ENCODE measurements at places on chromosomes 6 and 20. TPM values are rescaled to one million over a fixed set of nuclear protein-coding genes. Genes with fewer than 3 reads are reported as not detected.

DNA sequence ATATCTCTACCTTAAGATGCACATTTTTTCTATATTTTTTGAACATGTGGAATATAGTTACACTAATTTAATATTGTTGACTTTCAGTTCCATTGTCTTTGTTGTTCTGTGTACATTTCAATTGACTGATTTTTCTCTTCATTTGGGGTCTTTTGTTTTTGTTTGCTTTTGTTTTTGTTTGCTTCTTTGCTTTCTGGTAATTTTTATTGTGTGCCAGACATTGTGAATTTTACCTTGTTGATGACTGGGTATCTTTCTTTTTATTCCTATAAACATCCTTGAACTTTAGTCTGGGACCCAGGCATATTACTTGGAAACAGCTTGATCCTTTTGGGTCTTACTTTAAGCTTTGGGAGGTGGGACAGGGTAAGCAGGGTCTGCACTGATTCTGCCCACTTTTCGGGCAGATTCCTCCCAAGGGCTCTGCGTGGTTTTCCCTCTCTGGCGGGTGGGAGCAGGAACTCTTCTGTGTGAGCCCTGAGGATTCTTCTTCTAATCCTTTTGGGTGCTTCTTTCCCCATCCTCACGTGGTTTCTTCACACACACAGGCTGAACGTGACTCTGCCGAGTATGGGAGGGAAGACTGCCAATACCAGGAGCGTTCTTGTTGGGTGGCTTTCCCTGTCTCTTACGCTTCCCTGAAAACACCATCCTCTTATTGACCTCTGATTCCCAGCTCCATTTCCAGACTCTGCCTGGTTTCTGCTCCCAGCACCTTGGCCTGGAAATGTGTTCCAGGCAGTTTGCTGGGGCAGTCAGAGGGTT is 200.5 kb downstream of the ARID1B start:
- peak; percentile 68 for DNase-seq

DNA sequence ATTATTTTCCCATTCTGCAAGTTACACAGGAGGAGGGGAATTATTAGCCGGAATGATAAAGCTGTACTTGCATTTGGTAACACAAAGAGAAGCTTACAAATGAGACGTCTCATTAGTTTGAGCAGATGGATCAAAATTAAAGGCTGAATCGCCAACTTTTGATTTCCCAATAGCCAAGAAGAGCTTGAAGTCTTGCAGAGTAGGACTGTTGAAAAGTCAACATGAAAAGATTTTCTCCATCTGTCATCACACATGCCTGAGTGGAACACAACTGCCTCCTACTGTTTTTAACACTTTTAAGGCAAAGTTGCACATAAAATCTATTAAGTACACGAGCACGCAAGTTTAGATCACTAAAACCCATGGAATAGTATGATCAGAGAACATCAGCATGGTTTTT is 176.2 kb downstream of the ASCC3 start:
- DNase-seq: no peak

DNA sequence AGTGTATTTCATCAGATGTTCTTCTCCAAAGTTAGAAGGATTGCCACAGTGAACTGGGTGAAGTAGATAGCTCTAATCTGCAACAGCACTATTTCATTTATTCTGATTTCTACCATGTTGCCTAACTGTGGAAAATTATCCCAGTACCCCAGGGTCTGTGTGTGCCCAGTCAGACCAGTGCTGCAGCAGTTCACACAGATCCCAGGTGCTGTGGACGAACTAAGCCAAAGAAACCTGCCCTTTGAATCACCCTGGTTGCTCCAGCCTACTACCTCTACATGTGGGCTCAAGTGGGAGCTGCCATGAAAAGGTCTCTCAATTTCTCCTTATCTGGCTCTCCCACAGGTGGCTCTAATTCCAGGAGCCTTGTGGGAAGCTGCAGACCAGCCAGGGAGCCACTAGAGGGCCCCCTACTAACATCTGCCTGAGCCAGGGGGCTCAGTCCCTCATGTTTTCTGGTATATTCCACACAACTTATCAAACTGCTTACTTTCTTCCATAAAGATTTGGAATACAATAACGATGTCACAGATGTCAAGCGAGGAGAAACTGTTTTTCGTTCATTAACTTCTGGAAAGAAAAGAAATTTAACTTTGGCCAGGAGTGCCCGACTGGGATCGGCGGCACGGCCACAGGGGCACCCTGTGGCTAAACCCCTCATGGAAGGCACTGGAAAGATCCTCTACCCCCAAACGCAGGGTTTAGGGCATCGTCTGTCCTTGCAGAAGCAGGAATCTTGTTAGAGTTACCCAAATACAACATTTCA is 31.6 kb upstream of the LY86 start:
- DNase-seq: peak; percentile 32

GRCh38 chr6:159555082-159555875 is 137.8 kb downstream of the SOD2 start:
- no peak for DNase-seq

GRCh38 chr6:3650959-3651697 is 100.4 kb downstream of the PXDC1 start:
- no peak for DNase-seq

DNA sequence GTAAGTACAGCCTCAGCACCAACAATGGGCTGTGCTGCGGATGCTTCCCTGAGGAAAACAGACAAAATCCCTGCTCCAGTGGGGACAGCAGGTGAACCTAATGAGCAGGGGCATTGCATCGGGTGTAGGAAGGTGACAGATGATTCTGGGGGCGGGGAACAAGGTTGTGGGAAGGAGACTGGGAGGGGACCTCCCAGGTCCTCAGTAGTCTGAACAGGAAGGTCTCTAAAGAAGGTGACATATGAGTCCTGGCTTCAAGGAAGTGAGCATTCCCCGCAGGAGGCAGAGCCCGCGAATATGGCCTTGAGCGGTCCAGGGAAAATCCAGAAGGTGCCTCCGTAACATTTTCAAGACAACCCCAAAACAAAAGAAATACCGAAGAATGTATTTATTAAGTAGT is 19.4 kb downstream of the ULBP1 start:
- no peak for DNase-seq

DNA sequence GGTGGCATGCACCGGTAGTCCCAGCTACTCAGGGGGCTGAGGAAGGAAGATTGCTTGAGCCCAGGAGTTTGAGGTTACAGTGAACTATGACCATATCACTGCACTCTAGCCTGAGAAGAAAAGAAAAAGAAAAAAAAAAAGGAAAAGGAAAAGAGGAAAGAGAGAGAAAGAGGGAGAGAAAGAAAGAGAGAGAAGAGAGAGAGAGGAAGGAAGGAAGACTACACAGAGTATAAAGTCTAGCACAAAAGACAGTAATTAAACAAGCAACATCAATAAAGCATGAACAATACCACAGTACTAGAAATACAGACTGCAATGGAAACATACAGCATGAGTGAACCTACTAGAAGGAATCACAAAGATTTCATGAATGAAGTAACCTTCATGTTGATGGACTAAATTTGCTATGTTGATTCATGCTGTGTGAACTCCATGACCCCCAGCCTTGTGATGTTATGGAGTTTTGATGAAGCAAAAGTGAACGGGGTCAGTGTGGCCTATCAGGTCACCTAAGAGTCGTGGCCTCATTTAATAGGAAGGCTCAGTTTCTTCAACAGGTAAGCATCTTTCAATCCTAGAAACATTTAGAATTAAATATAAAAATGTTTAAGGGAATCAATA is 57.6 kb downstream of the NUDT3 start:
- DNase-seq: peak; percentile 31

DNA sequence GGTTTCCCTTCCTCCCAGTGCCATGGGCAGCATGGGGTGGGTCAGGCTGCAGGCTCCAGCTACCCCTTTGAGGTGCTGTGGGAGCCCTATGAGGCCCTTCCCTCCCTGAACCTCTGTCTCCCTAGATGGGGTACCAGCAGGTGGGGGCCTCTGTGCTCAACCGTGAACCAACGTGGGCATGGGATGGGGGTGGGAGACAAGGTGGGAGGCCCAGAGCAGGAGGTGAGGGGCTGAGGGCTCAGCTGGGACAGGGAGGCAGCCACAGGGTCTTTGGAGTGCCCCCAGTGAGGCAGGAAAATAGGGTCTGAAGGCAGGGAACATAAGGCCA is 33.3 kb downstream of the SUN5 start:
- DNase-seq: no peak

GRCh38 chr20:38657390-38657789 is 55.8 kb downstream of the ARHGAP40 start:
- DNase-seq: no peak

DNA sequence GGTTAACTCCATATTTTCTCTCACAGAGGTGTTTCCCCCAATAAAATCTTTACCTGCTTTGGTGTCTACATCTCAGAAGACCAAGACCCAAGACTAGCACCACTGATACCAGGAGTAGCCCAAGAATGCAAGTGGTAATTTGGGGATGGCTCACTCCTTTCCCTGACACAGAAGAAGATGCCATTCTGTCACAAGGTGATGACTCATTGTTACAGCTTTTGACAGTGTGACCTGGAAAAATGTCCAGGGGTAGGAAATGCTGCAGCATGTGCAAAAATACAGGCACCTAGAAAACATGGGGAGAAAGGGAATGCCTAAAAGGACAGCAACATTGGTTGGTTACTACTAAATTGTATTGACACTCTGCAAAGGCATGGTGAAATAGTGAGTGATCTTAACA is 254.0 kb upstream of the GJE1 start:
- DNase-seq: peak; percentile 23

GRCh38 chr6:158808941-158809678 is 10.1 kb downstream of the EZR start:
- DNase-seq: peak; percentile 88

DNA sequence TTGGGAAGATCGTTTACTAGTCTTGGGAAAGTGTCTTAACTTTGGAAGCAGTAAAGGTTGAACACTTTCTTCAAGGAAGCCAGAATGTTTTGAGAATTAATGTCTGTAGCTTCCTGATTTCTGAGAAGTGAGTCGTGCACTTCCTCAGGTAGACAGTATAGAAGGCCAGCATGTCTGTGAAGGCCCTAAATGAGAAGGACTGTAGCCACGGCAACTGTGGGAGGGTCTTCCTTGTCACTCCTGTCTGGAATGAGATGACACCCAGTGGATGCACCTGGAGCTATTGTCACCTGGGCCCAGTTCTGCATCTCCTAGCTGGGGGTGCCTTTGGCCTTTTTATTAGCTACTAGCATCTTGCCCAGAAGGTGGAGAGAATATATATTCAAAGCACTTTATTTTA is 8.8 kb downstream of the STX16 start:
- DNase-seq: peak; percentile 41

DNA sequence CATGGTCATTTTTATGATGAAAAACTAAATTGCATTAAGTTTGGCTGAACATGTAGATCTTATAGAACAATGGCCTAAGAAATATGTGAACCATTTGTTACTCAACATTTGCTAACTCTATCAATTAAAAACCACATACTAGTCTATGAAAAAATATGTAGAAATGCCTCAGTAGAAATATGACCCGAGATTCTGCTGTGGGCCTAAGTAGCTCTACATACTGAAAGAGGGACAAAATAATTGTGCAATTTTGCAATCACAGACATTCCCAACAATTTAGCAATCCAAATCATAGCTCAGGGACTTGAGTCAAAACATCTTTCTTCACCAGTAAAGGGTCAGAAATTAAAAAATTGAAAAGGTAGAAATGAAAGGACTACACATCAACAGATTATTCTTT is 619.0 kb downstream of the FRK start:
- DNase-seq: no peak

- DNase-seq: peak; percentile 50
Measured at GRCh38 chr20:63706852-63707557, 771 bp downstream of the ARFRP1 start.

DNA sequence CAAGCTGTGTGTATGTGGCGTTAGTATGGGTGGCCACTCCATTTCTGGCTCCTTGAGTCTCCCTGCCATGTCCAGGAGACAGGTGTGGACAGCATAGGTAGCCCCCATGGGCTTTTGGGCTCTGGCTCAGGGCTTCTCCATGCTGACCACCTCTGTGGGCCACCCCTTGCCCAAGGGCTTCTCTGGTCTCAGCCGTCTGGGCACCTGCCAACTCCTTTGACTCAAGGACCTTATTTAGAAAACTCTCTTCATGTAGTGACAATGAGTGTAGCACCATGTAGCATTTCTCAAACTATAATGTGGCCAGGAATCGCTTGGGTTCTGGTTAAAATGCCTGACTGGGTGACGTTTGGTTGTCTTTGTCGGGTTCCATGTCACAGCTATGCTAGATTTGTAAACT is 5.1 kb upstream of the GTSF1L start:
- no peak for DNase-seq

- peak; percentile 70 for DNase-seq
Measured at GRCh38 chr6:133973109-133973971, 20.3 kb downstream of the TBPL1 start.

GRCh38 chr6:73372516-73372915 is 2.8 kb upstream of the OOEP start:
- DNase-seq: no peak

- DNase-seq: peak; percentile 32
Measured at GRCh38 chr6:36039112-36039511, 11.5 kb downstream of the MAPK14 start.

DNA sequence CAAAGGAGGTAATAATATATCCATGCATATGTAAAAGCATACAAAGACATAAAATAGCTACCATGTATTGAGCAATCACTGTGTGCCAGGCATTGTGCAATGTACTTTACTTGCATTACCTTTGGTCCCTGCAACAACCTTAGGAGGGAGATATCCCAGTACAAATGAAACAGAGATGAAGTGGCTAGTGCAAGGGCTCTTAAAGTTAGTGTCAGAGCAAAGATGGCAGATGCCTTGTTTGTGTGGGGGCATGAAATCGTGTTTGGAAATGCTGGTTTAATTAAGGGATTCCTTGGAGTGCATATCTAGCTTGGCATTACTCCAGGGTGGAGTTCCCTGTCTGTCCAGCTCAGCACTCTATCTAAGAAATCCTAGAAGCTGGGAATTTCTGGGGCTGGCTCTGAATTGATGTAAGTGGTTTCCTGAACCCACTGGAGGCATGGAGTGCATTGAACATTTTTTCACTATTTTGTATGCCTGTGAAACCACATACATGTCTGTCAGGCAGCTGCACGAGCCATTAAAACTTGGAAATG is 9.8 kb downstream of the PAQR8 start:
- peak; percentile 24 for DNase-seq

Gene SPATA2
- total RNA-seq: 5.7 TPM

Gene PTGIS
- total RNA-seq: 7.1 TPM

Gene DUSP15
- total RNA-seq: not detected

Gene VGLL2
- 0.17 TPM for total RNA-seq

Gene DYNLT2
- total RNA-seq: 0.35 TPM

Gene GMNN
- total RNA-seq: 12.1 TPM

Gene NR2E1
- total RNA-seq: not detected

Gene FAM217A
- not detected for total RNA-seq
